ENCODE measurements at places on chromosomes 2 and 18.

GRCh38 chr18:48019557-48020325 lies 89.3 kb upstream of the SMAD2 start:
- DNase-seq = no peak

- no peak for DNase-seq
Observed at GRCh38 chr2:29326926-29327325, 211.7 kb downstream of the CLIP4 start.

GRCh38 chr2:211085056-211085680 lies 528.8 kb downstream of the CPS1 start:
- peak; percentile 4 for DNase-seq

GRCh38 chr2:155020246-155020645 lies 321.8 kb downstream of the KCNJ3 start:
- DNase-seq = no peak

- DNase-seq = no peak
Observed at GRCh38 chr2:127707890-127708648, 6.8 kb downstream of the SFT2D3 start.

DNA sequence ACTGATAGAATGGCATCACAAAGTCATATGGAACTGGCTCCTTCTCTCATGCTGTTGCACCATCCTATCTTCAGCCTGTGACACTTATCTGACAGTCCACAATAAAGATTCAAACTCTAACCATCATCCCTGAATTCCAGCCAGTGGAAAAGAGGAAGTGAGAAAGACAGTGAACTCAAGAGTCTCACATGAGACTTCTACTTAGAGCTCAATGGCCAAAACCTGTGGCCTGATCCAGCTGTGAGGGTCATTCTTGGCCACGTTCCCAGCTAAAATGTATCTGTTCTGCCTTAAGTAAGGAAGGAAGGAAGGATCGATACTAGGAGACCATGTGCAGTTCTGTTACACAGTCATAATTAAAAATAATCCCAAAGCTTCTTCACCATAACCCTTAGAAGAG lies 73.6 kb downstream of the RND3 start:
- no peak for DNase-seq

- DNase-seq = no peak
Observed at GRCh38 chr2:80968450-80968849, 663.9 kb upstream of the LRRTM1 start.

DNA sequence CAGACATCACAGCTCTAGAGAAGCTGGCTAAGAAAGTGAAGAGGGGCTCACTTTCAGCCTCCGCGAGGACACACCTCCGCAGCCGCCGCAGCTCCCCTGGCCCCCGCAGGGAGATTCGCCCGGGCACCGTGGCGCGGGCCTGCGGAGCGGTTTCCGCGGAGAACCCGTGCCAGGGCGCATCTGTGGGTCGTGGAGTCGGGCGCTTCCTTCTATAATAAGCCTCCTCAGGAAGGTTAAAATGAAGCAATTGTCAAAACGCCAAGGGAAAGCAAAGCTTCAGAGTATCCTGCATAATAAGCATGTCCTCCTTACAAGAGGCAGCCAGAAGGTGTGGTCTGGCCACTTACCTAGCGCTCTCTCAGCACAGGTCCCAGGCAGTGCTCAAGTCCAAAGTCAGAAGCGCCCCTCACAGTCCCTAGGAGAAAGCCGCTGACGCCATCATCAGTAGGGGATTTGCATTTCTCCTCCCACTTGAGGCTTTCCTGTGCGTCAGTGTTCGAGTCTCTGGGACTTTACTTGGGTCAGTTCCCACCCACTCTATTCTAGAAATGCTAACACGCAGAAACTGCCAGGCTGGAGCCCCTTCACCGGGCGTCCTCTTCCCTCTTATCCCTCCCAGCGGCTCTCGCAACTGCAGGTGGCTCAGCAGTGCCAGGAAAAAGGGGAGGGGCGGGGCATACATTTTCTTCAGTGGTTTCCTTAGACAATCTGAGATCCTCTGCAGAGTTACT lies at the start of gene STAT4:
Gene STAT4 (minus strand): TSS at position 395 of the 731 bp plus-strand sequence. CDS start 2,791 bp downstream, outside the sequence.
- DNase-seq = no peak

DNA sequence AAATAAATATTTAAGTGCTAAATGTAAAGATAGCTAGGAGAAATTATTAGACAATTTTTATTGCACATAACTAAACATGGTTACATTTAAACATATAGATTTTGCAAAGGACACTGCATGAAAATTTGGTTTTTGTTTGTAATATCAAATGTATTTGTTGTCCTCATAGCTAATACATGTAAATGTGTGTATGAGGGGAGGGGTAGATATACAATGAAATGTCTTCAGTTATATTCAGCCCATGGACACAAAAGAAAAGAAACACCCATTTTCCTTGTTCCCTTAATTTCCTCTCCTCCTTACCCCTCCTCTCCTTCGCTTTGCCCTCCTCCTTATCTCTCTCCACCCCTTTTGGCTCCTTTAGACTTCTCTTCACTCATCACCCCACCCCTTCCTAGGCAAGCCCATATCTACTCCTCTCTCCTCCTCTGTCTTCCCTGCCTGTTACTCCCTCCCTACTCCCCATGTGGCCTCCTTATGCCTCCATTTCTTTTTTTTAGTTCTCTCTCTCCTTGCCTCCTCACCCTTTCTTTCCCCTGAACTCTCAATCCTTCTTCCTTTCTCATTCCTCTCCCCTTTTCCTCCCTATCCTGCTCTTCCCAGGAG lies 1.4 kb downstream of the COL3A1 start:
- peak; percentile 83 for DNase-seq

- no peak for DNase-seq
Observed at GRCh38 chr2:32938934-32939333, 7.8 kb upstream of the LTBP1 start.

- DNase-seq = no peak
Observed at GRCh38 chr18:54382733-54383252, 25.1 kb downstream of the C18orf54 start.

GRCh38 chr2:172516299-172516698 lies 39.6 kb upstream of the PDK1 start:
- DNase-seq = no peak

DNA sequence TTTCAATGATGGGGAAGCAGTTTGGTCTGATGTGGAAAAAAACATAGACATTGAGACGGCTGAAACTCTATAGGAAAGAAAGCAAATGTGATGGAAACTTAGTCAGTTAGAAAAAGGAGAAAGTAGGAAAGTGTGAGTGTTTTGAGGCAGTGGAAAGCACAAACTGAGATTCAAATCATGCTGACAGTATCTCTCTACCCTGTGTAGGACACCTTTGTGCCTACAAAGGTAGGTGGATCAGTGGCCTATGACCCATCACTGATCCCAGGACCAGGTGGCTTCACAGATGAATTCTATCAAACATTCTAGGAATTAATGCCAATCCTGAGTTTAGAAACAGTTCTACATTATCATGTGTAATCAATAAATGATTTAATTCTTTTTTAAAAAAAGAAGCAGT lies 57.1 kb downstream of the CD226 start:
- DNase-seq = no peak

- no peak for DNase-seq
Observed at GRCh38 chr2:96409081-96409819, 73.7 kb downstream of the NCAPH start.

DNA sequence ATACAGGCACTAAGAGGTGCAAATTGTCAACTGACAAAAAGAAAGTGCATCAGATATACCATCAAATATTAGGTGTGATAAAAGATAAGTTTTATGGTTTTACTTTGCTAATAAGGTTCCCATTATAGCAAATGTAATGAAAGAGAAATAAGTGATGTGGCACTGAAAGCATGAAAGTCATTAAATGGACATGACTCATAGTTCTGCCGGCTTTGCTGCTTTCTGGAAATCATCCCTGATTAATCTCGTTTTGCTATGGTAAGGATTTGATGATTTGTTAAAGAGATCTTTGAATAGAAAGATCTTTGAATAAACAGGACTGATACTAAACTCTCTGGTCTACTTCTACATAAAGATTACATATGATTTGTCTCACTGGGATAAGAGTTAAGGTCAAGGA lies 72.7 kb downstream of the CLIP4 start:
- no peak for DNase-seq

GRCh38 chr18:65790604-65791003 lies 39.8 kb downstream of the CDH7 start:
- DNase-seq = no peak

DNA sequence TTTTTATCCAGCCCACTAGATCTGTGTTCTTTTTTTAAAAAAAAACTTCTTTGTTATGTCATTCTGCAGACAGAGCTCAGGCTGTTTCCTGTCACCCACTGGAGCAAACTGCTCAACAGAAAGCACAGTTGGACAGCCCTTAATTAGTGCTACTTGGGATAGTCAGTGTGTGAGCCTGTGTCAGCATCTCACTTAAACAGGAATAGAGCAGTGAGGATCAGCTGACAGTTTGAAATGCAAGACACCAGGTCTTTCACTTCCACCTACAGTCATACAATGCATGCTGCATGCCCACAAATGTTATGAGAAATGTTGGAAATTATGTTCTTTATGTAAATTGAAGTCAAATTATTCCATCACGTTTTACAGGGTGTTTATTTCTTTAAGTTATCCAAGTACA lies 174.9 kb downstream of the NR4A2 start:
- DNase-seq = no peak

GRCh38 chr2:186559370-186559769 lies 30.5 kb upstream of the ITGAV start:
- DNase-seq = no peak

DNA sequence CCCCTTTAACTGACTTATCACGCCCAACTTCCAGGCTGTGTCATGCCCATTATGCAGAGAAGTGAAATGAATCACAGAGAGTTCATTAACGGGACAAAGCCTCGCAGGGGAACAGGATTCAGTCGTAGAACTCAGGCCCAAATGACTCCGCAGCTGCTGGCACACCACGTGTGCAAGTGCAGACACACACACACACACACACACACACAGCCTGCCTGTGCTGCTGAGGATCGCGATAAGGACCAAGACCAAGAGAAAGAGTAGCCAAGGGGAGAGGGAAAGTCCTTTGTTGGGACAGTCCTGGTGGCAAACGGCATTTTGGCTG lies 90.0 kb upstream of the TAF1B start:
- no peak for DNase-seq

GRCh38 chr18:57802213-57803102 lies 657 bp downstream of the ATP8B1 start:
- DNase-seq = no peak

GRCh38 chr2:141015341-141016047 lies 1115.3 kb downstream of the LRP1B start:
- DNase-seq = peak; percentile 76

DNA sequence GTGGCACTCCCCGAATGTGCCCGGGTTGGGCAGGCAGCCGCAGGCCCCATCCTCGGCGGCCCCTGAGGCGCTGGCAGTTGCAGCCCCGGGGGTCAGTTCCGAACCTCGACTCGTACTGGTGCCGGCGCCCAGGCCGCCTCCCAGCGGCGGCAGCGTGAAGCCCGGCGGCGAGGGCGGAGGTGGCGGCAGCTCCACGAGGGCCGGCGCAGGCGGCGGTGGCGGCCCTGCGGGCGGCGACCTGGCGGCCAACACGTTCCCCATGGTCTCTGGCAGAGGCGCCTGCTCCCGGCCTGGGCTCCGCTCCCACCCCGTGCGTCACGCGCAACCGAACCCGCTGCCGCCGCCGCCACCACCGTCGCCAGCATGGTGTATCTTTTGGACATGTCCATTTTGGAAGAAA lies 196.3 kb downstream of the CCDC74A start:
- DNase-seq = no peak

DNA sequence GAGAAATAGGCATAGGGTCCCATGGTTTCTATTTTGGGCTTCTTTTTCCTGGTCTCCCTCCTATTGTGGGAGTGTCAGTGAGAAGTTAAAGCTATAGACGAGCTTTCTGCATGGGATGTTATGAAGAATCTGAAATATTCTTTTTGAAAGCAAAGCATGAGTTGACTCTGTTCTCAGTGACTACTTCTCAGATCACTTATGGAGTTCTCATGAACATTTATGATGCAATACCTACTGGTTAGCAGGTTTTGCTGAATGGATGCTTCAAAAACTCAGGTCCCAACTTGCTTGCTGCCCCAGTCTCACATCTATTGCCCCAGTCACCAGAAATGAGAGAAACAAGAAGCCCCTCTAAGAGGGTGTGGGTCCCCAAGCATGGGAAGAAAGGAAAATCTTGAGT lies 365.0 kb downstream of the HRH4 start:
- no peak for DNase-seq

- DNase-seq = no peak
Observed at GRCh38 chr2:26805241-26805676, 19.4 kb downstream of the CENPA start.

DNA sequence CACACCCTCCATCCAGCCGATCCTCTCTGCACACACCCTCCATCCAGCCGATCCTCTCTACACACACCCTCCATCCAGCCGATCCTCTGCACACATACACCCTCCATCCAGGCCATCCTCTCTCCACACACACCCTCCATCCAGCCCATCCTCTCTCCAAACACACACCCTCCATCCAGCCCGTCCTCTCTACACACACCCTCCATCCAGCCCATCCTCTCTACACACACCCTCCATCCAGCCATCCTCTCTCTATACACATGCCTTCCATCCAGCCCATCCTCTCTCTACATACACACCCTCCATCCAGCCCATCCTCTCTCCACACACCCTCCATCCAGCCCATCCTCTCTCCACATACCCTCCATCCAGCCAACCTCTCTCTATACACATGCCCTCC lies 83.1 kb downstream of the EIPR1 start:
- no peak for DNase-seq

DNA sequence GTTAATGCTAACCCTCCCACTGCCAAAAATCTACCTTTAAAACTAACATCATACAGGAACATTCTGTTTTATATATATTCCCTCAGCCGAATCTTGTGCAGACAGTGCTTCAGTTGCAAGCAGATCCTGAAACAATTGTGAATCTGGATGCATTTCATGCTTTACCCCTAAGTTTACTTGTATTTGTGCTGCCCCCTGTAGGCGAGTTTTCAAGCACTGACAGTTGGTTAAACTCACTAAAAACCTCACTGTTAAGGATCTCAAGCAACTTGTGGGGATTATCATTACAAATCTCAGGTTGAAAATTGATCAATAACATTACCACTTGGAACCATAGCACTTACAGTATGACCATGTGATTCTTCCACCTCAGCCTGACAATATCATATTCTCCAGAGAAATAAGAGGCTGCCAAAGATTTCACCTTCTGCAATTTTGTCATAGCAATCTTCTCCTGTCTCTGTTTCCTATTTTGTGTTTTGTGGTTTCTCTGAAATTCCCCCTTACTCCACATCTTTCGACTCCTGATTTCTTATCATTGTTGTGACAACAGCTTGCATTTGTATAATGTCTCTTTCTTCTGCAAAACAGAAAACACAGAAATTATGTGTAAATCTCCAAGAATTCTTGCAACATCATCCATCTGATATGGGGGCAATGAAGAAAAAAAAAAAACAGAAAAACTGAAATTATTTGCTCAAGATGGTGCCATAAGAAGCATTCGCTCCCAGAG lies 354.6 kb upstream of the SETBP1 start:
- peak; percentile 59 for DNase-seq

- peak; percentile 26 for DNase-seq
Observed at GRCh38 chr2:225889452-225889851, 489.9 kb downstream of the NYAP2 start.

- DNase-seq = no peak
Observed at GRCh38 chr18:31497836-31498573, at the start of gene DSG2. TSS of gene DSG2 (plus strand) at chr18:31498177. CDS start at chr18:31498252, 75 bp downstream.

GRCh38 chr2:169330555-169331198 lies 31.7 kb downstream of the LRP2 start:
- DNase-seq = no peak
